ENCODE measurements at places on chromosomes 1 and 21.

- no peak for DNase-seq
Measured at GRCh38 chr1:230146709-230147108, 79.7 kb downstream of the GALNT2 start.

DNA sequence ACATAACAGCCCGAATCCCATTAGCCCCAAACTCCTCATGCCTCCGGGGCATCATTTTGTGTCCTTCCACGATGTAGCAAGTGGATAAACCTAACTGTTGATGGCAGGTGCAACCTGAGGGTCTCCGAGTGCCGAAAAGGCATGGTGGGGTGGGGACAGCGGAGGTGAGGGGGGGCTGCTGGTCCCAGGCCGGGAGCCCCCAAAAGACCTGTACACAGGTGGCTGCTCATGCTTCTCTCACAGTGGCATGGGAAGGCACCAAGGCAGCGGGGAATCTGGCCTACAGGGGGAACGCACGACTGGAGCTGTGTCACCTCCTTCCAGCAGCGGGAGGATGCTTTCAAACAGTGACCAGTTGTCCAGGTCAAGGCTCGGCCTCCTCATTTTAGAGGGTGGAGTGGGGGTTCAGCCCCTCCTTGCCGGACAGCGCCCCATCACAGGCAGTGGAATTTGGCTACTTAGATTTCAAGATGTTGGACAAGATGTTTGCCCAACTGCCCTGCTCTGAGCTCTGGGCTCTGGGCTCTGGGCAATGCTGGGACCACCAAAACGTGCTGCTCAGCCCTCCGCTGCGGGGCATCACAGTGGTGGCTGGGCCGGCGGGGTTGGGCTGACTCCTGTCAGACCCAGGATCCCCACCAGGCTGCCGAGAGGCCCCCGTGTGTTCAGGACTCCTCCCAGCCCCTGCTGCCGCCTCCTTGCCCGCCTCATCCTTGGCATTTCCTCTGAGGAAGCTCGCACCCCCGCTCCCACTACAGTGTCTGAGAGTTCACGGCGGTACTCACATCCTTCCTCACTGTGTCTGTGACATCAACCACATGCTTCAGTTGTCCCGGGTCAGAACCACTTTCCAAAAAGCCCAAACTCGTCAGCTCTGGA is 7.6 kb downstream of the DNMT3L start:
- DNase-seq = no peak

- no peak for DNase-seq
Measured at GRCh38 chr1:33424610-33425009, 6.3 kb downstream of the PHC2 start.

DNA sequence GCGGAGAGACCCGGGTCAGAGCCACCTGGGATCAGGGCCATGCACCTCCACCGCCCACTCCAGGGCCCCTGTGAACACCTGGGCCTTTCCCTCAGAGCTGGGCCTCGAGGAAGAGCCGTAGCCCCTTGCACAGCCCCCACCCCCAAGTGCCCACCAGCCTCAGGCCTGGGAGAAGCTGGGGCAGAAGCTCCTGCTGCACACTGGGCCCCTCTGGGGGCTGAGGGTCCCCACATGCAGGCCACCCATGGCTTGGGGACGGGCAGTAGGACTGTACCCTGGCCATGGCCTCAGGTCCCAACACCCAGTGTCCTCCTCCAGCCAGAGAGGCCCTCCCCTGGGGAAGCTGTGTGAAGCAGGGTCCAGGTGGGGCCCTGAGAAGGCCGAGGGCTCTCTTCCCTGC is 6.5 kb downstream of the NOC2L start:
- DNase-seq = no peak

GRCh38 chr1:5565281-5566125 is 426.7 kb downstream of the NPHP4 start:
- no peak for DNase-seq

DNA sequence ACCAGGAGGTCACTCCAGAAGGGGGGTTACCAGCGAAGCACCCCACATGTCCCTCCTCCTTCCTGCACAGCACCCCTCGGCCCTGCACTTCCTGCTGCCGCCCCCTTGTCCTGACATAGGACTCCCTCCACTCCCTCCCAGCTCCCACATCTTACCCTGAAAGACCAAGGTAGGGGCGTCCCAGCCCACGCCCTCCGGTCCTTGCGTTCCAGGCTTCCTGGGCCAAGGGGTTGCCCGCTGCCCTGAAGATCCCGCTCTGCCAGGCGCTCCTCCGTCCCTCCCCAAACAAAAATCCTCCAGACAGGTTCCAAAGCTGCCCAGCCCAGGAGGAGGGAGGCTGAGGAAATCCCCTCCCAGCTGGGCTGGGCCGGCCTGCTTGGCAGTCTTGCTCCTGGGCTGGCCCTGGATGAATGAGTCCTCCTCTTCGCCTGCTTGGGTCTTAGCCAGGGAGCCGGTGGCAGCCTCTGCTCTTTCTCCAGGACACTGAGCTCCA is at the start of gene RHBDL2:
Gene RHBDL2 (minus strand): TSS at position 304 of the 493 bp plus-strand sequence. CDS start 22,618 bp downstream, outside the sequence.
- DNase-seq = no peak

- DNase-seq = no peak
Measured at GRCh38 chr1:58779059-58779754, 4.6 kb downstream of the JUN start.

- DNase-seq = no peak
Measured at GRCh38 chr1:68010543-68010942, 39.9 kb downstream of the DIRAS3 start.

DNA sequence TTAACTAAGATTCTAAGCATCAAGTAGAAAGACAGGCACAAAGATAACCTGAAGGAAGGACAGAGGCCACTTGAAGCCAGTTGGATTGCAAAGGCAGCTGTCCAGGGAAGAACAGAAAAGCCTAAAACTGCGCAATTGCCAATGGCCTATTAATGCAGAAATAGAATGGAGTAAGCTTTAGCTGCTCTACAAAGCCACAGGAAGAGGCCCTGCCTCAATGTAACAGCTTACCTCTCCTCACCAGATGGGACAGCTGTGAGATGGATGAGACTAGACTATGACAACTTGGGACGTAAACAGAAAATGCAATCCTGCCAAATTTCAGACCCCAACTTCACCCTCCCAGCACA is 176.5 kb downstream of the EIF4G3 start:
- DNase-seq = no peak

DNA sequence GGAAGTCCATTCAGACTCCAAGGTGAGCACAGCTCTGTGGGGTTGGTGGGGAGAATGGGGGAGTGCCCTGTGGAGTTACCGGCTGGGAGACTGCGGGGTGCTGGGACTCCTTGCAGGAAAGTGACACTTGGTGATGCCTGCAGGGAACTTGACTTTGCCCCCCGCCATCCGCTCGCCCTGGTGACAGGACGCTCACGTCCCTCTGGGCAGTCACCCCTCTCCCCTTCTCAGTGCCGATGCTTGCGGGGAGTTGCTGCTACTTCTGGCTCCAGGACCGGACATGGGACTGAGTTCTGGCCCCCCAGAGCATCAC is 209.5 kb upstream of the C1orf174 start:
- DNase-seq = no peak

DNA sequence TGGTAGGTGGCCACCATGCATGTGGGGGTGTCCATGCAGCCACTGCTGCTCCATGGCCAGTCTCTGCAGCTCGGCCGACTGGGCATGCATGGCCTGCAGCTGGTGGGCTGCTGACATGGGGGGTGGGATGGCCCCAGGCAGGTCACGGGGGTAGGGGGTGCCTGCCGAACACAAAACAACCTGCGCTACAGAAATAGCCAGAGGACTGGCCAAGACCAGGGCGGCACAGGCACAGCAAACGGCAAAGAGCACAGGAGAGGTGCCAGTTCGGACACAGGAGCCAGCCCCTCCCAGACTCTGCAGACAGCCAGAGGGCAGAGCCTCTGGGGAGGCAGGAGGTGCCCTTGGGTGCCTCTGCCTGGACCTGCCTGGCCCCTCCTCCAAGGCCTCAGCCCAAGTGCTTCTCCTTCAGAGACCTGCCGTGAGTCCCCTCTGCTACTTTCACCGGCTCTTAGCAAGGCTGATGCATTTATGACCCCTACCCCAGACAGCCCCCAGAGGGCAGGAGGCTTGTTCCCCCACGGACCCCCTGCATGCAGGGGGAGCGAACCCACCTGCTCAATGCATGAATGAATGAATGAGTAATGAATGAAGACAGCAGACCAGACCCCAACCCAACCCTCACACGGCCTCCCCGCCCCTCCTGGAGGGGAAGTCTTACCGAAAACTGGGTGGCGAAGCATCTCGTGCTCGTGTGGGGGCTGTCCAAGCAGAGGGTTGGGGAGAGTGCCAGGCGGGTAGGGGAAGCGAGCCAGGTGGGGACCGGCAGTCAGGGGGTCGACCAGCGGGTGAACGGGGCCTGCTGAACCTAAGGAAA is 37.7 kb downstream of the SLC45A1 start:
- DNase-seq = no peak
